ENCODE measurements at places on chromosomes 1 and 21. TPM values are rescaled to one million over a fixed set of nuclear protein-coding genes. Genes with fewer than 3 reads are reported as not detected.

The C1orf116 gene
- not detected for total RNA-seq

The LINGO4 gene
- total RNA-seq, result not detected

The BSND gene
- total RNA-seq, result not detected

The IL19 gene
- total RNA-seq, result not detected

The PSMA5 gene
- total RNA-seq, result 53.9 TPM
